ENCODE measurements at places on chromosomes 13 and 19.
A peak's percentile ranks its signal among the peaks of the same experiment; 100 is the strongest.

GRCh38 chr13:102597029-102597961, 509 bp downstream of the TPP2 start:
- peak; percentile 58 for DNase-seq

- peak; percentile 64 for DNase-seq
Measured at GRCh38 chr19:17775245-17775927, 19.6 kb upstream of the B3GNT3 start.

DNA sequence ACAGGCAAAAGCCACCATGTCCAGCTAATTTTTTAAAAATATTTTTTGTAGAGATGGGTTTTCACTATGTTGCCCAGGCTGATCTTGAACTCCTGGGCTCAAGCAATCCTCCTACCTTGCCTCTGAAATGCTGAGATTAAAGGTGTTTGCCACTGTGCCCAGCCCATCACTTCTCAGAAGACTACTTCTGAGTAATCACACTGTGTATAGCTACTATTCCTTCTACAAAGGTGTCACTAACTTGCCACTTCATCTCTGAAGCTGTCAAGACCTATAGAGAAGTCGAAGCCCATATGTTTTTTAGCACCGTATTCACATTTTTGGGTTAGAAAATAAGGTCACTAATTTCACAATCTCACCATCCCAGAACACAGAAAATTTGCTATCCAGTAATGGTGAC, 36.0 kb upstream of the FNDC3A start:
- DNase-seq, result no peak

DNA sequence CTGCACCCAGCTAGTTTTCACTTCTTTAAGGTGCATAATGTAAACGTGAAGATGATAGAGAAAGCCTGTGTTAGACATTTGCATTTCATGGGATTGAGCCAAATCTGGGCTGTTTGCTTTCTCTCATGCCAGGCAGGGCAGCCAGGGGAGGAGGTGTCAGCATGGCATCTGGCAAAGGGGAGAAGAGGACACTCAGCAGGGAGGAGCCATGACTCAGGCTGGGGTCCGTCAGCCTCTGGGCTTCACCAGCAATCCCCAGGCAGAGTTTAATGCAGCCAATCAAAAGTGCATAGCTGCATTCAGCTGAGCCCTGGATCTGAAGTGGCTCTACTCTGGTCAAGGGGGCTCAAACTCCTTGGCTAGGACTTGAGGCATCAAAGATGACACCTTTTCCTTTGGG, 23.5 kb downstream of the EBPL start:
- no peak for DNase-seq

DNA sequence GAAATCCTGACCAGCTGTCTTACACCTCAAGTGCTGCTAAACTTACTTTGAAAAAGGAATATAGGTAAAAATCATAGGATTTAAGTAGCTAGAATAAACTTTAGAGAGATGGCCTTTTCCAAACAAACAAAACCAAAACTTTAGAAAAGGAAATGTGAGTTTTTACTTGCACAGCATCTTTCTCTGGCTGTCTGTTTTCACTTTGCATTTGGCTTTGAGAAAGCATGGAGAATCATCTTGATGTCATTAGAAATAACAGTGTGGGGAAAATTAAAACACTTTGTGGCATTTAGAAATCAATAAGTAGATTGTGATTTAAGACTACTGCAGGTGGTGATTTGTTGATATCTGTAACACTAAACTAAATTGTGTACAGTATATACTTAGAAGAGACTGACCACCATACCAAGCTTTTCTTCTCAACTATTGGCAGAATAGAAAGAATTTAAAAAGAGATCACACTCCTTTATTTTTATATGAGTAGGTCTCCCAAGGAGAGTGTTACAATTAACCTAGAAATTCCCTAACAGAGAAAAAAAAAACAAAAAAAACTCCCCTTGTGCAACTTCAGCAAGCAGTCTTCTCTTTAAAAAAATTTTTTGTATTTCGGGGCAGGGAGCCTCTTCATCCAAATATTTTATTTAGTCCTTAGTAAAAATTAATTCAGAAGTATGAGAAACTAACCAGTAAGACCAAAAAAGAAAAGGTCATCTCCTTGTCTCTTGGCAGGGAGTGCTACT, 6.1 kb downstream of the WDFY2 start:
- DNase-seq, result peak; percentile 53
